Mucosa of gallbladder (tissue), 1 donor: ENCODE measurements at places on chromosomes 2 and 18.

DNA sequence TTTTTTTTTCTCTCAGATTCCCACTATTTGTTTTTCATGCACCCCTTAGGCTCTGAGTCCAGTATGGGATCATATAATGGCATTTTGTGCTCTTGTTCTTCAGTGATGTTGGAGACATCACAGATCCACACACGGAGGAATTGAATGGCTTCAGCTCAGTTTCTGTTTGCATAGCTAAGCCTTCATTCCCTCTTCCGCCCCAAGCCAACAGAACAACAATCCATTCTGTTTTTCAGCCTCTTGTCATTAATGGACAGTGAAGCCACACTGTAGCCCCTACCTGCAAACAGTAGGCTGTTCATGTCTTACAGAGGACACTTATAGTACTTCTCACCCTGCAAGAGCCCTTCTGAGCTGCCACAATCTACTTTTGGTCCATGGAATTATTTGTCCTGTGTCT is 64.0 kb upstream of the ZSWIM2 start:
- no peak for DNase-seq

DNA sequence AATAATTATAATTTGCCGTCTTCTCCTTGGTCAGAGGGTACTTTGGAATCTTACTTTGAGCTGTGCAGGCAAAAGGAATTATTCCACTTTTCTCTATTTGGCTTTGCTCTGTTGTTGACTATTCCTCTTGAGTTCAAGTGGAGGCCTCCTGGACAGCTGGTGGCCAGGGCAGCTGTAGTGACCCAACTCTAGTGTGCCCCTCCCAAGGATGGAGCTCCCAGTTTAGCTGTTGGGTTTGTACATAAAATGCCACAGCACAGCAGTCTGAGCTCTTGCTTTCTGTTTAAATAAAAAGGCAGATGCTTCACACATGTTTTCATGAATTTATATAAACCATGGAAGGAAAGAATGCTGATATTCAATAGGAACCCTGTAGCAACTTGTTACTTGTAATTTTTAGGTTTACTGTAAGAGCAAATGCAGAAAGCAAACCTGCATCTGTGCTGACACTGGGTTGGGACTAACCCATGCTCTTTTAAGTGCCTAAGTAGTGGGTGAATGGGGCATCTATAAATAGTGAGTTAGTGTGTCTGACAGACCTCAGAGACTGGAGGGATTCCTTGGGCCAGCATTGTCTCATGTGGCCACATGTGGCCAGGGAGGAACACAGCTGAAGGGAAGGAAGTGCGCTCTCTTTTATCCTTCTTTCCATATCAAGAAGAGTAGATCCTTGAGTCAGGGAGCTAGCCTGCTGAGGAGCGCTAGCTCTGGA is 121.8 kb downstream of the FHOD3 start:
- DNase-seq, result no peak

DNA sequence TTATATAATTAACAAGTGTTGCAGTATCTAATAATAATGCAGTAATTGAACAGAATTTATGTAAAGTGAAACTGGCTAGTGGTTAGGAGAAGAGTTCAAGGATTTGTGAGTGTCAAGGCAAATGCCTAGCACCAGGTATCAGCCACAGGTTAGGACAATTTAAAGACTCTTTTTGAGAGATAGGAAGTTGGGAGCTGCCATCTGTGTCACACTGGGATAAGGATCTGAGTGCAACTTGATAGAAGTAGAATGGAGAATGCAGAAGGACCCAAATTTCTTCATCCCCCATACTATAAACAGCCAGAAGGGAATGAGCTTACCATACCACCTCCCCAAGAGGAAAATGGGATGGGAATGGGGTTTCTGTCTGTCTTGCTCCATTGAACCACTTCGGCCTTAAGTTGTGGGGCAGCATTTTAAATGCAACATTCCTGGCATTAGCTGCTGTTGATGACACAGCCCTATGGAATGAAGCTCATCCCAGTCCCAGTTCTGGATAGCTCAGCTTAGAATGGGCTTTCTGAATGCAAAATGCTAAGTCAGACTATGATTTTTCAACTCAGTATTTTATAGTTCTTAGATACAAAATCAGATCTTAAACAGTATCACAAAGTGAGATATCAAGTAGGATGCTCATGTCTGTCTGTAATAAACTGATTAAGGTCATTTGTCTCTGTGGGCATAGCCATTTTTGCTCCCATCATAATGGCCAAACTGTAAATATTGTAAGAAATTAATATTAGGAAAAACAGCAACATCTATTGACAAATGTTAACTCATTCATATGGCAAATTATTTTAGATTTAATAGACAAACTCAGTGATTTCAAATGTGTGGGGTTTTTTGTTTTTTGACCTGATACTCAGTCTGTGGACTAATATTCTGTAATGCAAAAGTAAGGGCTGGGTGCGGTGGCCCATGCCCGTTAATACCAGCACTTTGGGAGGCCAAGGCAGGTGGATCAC is 44.0 kb downstream of the GPR155 start:
- no peak for DNase-seq

DNA sequence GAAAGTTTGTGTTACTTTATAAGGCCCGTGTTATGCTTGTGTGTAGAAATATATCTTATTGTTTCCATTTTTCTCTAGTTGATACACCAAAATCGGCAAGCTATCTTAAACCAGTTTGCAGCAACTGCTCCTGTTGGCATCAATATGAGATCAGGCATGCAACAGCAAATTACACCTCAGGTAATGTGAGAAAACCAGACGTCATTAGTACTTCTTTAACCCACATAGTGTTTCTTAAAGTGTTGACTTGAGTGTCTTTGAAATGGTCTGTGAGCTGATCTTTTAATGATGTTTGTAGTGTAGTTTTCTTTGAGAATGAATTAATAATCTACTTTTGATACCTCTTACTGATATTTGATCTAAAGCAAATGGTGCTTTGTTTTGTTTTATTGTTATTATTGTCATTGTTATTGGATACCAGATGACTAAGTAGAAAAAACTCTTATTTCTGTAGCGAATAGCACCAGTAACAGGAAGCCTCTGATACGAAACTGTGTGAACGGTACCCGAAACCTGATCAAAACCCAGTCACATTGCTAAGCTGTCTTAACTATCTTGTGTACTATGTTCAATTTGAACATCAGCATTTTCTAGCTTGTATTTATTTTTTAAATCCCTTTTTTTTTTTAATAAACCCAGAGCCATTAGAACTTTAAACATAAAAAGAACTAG is 53.7 kb downstream of the PTRHD1 start:
- no peak for DNase-seq

DNA sequence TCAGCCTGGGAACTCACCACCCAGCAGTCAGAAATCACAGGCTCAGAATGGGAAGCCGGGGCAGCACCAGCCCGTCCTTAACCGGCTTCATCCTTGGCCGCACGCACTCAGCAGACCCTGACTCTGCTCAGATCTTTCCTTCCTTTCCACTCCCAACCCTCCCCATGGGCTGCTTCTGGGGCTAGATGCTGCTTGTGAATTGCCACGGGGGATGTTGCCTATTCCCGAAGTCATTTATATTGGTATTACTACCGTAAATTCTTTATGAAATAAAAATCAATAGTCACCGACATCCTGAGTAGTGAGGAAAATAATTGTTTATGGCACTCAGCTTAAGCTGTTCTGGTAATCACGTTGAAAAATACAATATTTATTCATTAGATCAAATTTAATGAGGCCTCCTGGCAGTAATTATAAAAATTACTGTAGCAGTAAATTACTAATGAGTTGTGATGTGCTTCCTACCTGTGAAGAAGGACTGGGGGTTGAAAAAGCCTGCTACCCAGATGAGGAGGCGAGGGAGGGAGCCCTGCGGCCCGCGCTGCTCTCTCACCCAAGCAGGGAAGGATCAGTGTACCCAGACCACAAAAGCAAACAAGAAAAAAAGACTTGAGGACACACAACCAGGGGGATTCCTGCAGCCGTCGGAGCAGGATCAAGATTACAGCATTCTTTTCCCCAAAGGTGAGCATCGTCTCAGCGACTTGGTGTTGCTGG is 31.5 kb downstream of the CDCA7 start:
- no peak for DNase-seq

DNA sequence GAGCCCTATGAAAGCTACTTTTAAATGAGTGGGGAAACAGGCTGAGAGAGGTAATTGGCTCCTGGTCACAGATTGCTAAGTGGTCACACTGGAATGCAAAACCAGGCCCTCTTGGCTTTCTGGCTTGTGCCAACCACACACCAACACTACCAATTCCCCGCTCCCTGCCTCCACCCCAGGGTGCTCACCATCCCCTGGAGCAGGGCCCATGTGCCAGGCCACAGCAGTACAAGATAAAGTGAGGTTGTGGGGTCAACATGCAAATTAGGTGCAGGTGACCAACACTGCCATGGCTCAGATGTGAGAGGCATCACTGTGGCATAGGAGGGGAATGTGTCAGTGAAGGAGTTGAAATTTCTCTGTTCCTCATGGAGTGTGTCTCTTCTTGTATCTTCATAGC is 312.5 kb downstream of the MYCN start:
- no peak for DNase-seq

DNA sequence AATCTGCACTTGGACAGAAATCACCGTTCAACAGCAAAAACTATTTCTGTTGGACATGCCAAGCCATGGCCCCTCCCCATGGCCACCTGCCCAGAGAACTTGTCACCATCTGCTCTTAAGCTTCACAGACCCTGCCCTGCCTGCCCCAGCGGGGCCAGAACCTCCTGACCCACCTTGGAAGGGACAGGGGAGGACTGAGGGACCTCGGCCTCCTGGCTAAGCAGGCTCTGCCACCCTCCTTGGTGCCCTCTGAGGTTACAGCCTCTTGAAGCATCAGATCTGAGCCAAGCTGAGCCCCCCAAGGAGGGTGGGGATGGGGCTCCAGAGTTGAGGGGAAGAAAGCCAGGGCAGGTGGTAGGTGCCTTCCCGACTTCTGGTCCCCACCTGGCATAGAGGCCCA is 6.5 kb downstream of the TEX261 start:
- no peak for DNase-seq

GRCh38 chr2:129768036-129768386 is 211.5 kb upstream of the RAB6C start:
- no peak for DNase-seq

DNA sequence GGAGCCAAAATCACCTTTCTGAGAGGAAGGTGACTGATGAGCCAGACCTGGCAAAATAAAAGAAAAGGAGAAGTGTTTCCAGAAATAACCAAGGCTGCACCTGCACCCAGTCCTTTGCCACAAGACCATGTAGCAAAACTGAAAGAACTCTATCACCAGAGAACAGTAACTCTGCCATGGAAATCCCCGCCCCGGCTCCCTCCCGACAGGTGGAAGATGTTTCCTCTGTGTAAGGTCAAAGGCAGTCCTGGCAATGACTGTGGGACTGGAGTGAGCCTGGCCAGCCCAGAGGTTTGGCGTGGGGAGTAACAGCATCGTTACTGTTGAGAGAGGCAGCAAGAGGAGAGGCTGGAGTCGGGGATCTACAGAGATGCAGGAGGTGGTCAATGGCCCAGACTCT is 42.3 kb downstream of the SPRED2 start:
- no peak for DNase-seq
